ENCODE measurements at places on chromosomes 3 and 15.

DNA sequence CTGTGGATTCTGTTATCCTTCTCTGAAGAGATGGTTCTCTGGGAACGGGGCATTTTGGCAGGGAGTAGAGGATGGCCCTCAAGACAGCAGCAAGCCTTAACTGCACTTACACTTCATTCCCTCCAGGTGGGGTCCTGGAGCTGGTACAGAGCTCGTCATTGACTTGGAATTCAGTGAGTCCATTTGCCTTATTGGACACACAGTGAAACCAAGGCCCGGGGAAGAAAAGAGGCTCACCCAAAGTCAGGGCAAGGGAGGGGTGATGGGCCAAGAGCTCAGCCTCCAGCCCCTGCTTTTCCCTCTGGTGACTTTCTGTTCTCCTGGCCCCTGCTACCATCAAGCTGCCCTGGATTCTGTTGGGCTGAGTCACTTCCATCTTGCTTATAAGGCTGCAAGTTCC lies 125.6 kb downstream of the ETFA start:
- no peak for DNase-seq

DNA sequence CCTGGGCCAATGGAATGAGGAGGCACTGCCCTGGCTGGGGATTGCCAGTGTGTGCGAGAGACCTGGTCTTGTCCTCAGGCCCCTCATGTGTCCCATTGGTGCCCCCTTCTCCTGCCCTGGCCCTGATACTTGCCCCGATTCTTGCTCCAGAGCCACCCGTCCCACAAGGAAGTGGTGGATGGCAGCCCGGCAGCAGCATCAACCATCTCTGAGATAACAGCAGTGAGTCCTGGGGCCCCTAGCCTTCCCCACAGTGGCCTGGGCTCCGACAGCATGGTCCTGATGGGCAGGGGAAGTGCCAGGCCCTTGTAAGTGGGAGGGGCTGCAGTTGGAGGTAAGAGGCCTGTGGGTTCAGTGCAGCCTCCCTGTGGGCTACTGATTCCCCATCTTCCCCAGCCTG lies 15.4 kb downstream of the VILL start:
- DNase-seq, result no peak

DNA sequence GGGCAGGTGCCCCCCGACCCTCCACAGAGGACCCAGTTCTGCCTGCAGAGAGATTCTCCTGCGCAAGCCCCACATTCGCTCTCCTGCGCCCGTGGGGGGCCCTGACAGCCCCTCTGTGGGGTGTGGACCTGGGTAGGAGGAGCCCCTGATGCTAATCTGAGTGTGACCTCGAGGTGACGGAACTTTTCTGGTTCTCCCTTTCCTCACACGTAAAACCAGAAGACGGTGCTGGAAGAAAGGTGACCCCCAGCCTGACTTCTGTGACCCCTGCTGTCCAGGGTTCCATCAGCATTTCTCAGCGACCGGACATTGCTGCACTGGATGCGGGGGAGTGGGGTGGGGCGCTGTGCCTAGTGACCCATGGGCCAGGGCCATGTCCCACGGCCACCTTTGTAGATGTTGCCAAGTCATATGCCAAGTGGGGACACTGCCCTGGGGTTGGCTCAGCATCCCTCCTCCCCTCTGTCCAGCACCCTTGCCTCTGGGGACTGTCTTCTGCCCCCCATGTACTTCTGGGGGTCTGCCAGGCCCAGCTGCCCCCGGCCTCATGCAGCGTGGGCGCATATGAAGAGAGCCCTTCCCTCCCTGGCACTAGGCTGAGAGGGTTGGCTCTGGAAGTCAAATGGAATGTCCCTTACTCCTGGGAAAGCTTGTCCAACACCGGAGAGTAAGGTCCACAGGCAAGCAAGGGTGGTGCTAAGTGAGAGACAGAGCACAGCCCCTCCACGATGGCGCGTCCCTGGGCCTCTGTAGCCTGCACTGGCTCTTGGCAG lies 129.1 kb upstream of the MEF2A start:
- DNase-seq, result no peak

GRCh38 chr3:97481416-97481815 lies 283.1 kb upstream of the ARL6 start:
- DNase-seq, result no peak

DNA sequence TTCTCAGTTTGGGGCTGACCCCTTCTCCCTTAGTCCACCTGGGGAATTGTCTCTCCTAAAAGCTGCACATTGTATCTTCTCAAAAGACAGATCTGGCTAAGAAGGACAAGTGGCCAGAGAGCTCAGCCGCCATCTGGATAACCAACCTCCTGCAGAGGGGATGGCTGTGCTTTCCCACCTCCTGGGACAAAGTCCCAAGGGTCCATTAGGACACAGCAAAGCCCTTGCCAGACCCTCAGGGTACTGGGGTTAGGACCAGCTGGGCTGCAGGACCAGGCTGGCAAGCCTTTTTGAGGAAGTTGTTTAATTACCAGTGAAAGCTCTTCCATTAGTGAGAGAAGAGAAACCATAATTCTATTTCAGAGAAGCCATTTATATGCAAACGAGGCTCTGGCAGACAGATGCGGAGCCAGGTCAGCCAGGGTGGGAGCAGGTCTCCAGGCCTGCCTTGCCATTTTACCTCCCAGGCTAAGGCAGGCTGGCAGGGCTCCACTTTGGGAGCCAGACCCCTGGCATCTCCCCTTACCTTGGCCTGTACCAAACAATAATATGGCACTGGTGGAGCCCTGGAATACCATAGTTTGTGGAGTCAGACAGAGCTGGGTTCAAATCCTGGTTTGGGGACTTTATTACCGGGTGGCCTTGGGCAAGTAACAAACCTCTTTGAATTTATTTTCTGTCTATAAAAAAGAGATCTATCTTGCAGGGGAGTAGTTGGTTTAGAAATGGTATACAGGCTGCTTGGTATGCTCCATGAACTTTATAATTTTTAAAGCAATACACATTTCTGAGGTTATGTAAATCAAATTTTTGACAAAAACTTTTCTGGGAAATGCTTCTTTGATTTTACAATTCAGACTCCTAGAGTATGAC lies 17.9 kb downstream of the SHF start:
- DNase-seq, result no peak

GRCh38 chr3:19547665-19548464 lies 386.2 kb downstream of the EFHB start:
- no peak for DNase-seq

- DNase-seq, result no peak
Observed at GRCh38 chr15:60508442-60508841, 29.5 kb upstream of the ICE2 start.

- DNase-seq, result no peak
Observed at GRCh38 chr3:66362541-66362941, 138.3 kb downstream of the LRIG1 start.

DNA sequence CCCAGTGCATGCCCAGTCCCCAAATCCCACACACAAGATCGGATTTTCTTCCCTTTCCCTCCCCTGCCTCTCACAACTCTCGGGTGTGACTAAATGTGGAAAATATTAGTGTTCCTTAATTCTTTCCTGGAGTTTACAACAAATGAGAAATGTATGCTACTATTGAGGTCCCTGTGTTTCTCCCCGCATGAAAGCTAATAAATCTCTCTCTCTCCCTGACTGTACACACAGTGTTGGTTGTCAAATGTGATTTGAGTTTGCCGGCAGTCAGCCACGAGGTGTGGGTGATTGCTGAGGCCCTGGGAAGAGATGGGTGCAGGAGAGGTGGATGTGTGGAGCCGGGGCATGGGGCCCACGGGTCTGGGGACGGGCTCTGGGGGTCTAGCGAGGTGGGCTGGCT lies 161.4 kb upstream of the IQSEC1 start:
- no peak for DNase-seq

- DNase-seq, result no peak
Observed at GRCh38 chr15:64856429-64857145, 14.9 kb downstream of the PLEKHO2 start.

- DNase-seq, result no peak
Observed at GRCh38 chr3:115478359-115478758, 145.0 kb upstream of the GAP43 start.

GRCh38 chr3:193129607-193130006 lies 111.4 kb upstream of the PLAAT1 start:
- no peak for DNase-seq

GRCh38 chr3:71121429-71122167 lies 461.9 kb downstream of the FOXP1 start:
- no peak for DNase-seq

GRCh38 chr3:161454615-161455014 lies 42.0 kb upstream of the OTOL1 start:
- DNase-seq, result no peak

GRCh38 chr3:177833332-177833731 lies 636.0 kb upstream of the TBL1XR1 start:
- no peak for DNase-seq

GRCh38 chr15:98923171-98923570 lies 84.4 kb downstream of the PGPEP1L start:
- no peak for DNase-seq

DNA sequence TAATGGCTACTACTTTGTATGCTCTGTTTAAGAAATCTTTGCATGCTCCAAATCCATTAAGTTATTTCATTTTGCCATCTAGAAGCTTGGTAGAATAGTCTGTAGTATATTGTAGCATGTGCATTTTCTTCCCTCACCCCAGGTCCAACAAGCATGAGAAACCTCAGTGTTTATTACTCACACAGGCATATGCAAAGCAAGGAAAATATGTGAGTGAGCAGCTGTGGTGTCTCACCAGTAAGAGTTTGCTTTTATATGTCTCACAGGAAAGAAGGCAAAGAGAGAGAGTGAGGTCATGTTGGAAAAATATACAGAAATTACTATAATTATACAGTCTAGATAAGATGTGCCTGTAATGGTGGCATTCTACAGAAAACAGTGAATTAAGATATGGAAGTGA lies 312.5 kb downstream of the C3orf38 start:
- no peak for DNase-seq

- no peak for DNase-seq
Observed at GRCh38 chr15:76447728-76448441, 111.3 kb downstream of the ISL2 start.

DNA sequence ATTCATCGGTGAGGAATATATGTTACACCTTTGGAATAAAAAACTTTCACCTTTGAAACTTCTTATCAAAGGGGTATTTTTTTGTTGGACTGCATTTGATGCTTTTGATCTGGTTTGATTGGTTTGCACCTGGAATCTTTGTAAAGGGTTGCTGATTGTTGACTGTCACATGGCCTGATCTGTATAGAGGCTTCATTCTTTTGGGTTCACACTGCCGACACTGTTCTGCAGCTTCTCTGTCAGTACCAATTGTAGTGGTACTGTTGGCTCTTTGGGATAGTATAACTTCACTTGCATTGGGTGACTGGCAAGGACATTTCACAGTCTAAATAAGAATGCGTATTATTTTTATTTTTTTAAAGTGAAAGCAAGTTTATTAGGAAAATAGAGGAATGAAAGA lies 155.7 kb downstream of the DOCK3 start:
- DNase-seq, result no peak

DNA sequence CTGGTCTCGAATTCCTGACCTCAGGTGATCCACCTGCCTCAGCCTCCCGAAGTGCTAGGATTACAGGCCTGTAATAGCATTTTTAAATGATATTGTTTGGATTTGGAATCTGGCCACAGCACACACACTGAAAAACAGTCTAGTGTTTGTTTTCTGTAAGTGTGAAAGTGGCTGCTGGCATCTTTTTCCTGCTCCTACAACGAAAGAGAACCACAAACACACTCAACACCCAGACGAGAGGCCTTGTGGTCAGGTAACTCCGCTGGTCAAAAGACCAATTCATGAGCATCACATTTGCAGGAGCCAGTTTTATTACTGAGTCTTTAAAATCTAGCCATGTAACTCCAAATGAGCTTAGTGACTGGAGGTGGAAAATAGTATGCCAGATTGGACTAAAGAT lies 50.2 kb downstream of the IMPG2 start:
- DNase-seq, result no peak
